ENCODE measurements at places on chromosomes 7 and 10.
A peak's percentile ranks its signal among the peaks of the same experiment; 100 is the strongest.

DNA sequence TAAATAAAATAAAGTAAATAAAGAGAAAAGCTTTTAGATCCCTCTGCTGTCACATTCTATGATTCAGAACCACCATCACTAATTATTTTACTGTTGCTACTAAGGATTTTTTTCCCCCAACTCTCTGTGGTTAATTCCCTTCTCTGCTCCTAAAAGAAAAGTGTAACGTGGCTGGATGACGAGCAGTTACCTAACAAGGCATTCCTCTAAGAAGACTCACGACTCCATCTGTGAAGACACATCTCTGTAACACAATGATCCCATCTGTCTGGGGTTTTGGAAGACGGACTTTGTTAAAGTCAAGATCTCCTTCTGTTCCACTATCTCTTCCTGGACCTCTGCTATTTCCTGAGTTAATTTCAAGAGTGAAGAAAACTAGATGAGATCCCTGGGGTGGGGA lies 179.9 kb downstream of the SFMBT2 start:
- DNase-seq, result no peak

- DNase-seq, result no peak
Observed at GRCh38 chr7:140196361-140197217, 19.8 kb upstream of the KDM7A start.

DNA sequence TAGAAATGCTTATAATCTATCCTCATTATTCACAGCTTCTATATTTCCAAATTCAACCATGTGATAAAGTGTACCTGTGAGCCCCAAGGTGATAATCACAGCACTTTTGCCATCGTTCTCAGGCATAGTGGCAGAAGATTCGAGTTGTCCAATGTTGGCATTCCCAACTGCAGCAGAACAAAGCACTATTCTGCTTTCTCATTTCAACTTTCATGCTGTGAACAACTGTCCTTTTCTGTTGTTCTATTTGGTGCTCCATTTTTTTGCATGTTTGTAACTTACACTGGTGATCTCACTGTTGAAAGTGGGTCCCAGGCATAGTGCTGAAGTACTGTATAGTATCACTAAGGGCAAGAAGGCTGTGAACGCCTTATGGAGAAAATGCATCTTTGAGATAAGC lies 438.2 kb downstream of the PAXIP1 start:
- DNase-seq, result no peak

- no peak for DNase-seq
Observed at GRCh38 chr7:47698386-47698785, 116.5 kb upstream of the TNS3 start.

- no peak for DNase-seq
Observed at GRCh38 chr10:90935581-90936275, 14.8 kb upstream of the ANKRD1 start.

GRCh38 chr7:18806177-18806576 lies 310.6 kb downstream of the HDAC9 start:
- DNase-seq, result no peak

- DNase-seq, result peak; percentile 58
Observed at GRCh38 chr7:101814081-101814990, 3.1 kb upstream of the CUX1 start.
